Adrenal gland (tissue), 19 donors: ENCODE measurements at places on chromosomes 7 and 10. TPM values are rescaled to one million over a fixed set of nuclear protein-coding genes. Genes with fewer than 3 reads are reported as not detected.

- no peak for DNase-seq
These were observed 181.3 kb upstream of the FEZF1 start for GRCh38 chr7:122485856-122486255.

DNA sequence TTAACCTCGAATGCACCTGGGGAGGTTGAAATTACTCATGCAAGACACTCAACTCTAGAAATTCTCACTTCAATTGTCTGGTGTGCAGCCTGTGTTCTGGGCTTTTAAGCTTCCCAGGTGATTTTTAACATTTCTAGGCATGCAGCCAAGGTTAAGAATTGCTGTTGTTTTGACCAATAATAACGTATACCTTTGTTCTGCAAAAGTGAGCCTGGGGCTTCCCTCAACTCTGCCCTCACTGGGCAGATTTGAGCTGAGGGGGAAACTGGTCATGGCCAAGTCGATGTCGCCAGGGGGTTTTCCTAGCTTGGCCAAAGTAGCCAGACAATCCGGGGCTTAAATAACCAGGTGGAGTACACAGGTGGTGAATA is 568 bp downstream of the PRSS2 start:
- DNase-seq: no peak

GRCh38 chr7:27587429-27587828 is 75.3 kb downstream of the HIBADH start:
- DNase-seq: no peak

- no peak for DNase-seq
These were observed 534.0 kb upstream of the FOXK1 start for GRCh38 chr7:4147926-4148620.

The CABCOCO1 gene
- not detected for total RNA-seq

The UPK3B gene
- 0.80 TPM for total RNA-seq
